Activated T-cell treated with anti-CD3 and anti-CD28 coated beads for 4 hours (primary cell): ENCODE measurements at places on chromosomes 6 and 20.

- no peak for DNase-seq
Observed at GRCh38 chr6:31538805-31539400, 2.9 kb downstream of the DDX39B start.

DNA sequence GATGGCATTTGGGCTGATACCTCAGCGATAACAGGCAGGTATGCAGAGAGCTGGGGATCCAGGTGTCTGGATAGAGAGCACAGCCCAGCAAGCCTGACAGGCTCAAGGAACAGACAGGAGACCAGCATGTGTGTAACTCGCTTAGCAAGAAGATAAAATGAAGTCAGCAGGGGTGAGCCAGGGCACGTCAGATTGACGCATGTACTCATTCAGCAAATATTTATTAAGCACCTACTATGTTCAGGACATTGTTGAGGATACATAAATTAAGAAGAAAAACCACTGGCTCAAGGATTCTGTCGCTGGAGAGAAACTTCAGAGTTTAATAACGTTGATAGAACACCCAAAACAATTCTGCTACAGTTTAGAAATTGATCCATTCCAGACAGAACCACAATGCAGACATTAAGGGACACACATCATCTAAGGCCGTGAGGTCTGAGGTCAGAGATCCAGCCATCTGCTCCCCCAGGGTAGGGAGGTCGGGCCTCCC is 1.0 kb upstream of the DUSP22 start:
- DNase-seq, result no peak

DNA sequence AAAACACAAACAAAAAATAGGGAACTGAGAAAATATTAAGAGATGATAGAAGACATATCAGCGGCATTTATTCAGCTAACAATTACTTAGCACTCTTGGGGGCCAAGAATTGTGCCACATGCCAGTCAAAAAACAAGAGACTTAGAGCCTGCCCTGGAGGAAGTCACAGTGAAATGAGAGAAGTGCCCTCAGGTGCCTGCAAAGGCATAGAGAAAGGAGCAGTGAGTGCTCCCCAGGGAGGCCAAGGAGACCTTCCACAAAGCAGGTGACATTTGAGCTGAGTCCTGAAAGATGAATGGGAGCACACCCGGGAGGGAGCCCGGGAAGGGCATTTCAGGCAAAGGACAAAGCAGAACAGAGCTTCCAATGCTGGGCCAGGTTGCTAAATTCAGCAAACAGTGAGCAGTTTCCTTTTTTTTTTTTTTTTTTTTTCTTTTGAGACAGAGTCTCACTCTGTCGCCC is 184.7 kb upstream of the JARID2 start:
- no peak for DNase-seq

- DNase-seq, result no peak
Observed at GRCh38 chr6:32194825-32195651, 2.6 kb upstream of the GPSM3 start.

DNA sequence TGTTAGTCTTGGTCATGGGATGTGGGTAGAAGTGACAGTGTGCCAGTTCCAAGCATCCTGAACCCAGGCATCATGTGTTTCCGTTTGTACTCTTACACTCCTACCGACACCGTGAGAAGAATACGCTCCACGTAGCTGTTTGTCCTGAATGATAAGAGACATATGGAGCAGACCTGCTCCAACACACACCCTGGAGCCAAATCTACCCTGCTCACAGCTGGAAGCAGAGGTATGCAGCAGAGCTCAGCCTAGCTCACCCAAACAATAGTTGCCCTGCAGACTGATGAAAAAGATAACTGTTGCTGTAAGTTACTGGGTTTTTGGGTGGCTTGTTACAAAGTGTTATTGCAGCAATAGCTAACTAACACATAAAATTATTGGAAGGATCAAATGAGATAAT is 14.3 kb upstream of the PDSS2 start:
- DNase-seq, result no peak

- no peak for DNase-seq
Observed at GRCh38 chr6:37081042-37081607, 75.7 kb downstream of the FGD2 start.

DNA sequence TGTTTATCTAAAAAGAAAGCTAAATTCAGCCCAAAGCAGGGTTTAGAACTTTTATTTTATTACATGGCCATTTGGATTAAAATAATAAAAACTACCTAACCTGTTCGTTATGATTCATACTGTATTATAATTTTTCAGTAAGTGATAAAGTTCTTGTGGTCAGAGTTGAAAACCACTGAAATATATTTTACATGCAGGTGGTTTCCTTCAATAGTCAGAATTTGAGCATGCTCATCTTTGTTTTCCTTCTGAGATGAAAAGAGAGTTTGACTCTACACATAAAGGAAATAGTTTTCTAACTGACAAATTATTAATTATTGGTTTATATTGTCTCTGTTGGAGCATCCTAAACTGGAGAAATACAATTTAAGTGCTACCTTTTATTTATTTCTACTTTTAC is 114.0 kb upstream of the FKBP1C start:
- no peak for DNase-seq

DNA sequence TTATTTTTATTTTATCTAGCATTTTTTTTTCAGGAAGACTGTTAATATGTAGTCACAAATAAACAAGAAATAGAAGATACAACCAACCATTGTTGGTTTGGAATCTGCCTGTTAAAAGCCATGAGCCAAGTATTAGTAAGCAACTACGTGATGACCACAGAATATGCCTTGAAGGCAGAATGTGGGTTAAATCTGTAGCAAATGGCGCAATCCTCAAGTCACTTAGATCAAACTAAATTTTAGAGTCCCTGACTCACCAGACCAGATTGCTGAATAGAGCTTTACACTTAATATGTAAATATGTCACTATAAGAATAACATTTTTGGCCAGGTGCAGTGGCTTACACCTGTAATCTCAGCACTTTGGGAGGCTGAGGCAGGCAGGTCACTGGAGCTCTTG is 800.1 kb upstream of the CITED2 start:
- no peak for DNase-seq

GRCh38 chr6:42380228-42380979 is 71.3 kb downstream of the TRERF1 start:
- DNase-seq, result no peak

DNA sequence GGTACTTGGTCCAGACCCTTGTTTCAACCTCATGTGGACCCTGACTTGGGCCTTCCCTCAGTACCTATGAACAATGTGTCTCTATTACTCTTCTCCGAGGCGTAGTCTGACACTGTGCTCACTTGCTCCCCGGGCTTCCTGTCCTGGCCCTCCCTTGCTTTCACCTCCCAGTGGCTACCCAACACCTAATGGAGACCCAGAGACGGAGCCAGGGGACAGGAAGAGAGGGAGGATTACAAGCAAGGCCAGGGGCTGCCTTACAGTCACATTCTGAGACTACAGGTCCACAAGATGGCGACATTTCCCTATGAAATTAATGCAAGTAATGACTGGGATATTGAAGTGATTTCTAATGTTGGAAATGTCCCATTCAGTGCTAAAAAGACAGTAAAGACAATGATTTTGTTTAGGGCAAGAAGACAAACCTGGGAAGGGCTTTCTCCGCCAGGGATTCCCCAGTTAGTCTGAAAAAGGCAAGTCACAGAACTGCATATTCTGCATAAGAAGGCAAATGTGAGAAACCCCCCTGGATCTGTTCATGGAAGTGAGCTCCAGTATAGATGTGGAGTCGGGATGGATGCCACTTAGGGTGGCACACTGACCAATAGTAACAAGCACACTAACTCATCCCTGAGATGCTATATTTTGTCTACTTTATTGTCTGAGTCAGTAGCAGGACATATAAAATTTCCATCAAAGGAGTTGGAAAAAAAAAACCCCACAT is 44.0 kb upstream of the ZBTB24 start:
- peak; percentile 39 for DNase-seq

DNA sequence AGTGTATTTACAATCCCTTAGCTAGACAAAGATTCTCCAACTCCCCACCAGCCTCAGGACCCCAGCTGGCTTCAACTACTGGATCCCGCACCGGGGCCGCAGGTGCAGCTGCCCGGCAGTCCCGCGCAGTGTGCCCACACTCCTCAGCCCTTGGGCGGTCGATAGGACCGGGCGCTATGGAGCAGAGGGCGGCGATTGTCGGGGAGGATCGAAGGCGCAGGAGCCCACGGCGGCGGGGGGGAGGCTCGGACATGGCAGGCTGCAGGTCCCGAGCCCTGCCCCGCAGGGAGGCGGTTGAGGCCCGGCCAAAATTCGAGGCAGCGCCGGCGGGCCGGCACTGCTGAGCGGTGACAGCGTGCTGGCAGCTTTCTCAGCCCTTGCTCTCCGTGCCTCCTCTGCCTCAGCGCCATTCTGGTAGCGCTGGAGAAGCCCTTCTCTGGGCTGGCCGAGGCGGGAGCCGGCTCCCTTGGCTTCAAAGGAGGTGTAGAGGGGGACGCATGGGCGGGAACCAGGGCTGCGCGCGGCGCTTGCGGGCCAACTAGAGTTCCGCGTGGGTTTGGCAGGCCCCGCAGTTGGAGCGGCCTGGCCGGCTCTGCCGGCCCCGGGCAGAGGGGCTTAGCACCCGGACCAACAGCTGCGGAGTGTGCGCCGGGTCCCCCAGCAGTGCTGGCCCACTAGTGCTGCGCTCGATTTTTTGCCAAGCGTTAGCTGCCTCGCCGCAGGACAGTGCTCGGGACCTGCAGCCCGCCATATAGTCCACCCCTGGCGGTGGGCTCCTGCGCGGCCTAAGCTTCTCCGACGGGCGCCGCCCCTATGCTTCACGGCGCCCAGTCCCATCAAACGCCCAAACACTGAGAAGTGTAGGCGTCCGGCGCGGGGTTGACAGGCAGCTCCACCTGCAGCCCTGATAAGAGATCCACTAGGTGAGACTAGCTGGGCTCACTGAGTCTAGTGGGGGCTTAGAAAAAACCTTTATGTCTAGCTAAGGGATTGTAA is 32.4 kb upstream of the KIF13A start:
- no peak for DNase-seq

DNA sequence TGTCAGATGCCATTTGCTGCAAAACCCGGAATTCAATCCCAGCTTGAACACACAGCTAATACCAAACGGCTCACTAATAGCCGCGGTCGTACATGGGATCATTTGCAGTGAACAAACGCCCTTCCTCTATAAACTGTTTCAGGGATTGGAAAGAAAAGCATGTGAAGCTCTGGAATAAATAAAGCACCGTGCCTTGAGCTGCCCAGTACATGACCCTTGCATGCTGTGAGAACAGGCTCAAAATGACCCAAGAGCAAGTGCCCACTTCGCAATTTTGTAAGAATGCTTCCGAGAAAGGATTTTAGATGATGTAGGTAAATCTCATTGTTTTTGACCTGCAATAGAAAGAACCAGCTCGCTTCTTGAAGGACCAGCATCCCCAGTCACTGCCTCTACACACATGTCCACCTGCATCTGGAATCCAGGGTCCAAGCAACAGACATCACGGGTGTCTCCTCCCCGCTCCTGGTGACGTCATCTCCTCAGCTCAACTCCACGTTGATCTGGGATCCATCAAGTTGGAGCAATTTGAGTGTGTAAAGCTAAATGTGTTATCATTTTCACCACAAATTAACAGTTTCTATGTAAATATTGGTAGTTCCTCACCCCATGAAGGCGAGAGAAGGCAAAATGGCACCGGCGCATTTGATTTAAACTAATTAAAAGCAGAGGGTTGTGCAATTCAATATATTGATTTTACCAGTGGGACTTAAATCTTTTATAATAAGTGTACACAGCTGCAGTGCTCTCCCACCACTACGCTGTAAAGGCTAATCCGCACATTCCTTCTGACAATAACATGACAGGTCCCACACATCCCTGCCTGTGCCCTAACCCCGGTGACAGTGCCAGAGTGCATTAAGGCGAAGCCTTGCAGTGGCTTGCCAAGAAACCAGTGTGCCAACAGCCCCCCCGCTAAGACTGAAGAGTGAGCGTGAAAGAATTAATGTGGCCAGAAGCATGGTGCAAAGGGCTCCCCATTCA is 6.2 kb downstream of the BMP7 start:
- DNase-seq, result no peak

DNA sequence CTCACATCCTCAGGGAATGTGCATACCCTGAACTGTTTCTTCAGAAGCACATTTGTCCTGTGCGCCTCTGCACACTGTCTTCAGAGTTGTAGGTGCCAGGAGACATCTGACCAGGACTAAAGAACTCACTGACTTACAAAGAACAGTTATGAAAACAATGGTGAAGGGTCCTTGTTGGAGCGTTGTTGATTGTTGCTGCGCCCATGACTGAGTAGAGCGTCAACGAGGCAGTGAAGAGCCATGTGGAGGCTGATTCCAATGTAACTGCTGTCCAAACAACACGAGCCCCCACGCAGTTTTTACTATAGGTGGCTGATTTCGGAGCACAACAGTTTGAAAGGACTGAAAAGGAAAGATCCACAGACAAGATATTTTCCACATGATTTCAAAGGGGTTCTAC is 380.3 kb downstream of the CDH26 start:
- no peak for DNase-seq

DNA sequence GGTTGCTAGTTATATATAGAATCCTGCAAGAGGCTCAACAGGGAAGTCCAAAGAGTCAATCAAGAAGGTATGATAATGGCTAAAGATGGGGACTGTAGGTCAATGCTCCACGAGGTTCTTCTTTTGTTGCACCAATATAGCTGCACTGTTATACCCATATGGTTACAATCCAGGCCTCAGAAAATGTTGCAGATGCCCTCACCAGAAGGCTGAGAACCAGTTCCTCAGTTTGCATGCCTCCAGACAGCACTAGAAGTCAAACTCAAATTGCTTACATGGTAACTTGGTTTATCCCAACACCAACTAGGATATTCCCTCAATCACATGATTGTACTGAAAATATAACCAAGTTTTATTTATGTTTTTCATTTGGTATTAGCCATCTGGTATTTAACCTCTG is 12.1 kb downstream of the EEF1A1 start:
- DNase-seq, result no peak

GRCh38 chr6:96789871-96790270 is 47.4 kb downstream of the GPR63 start:
- DNase-seq, result no peak

DNA sequence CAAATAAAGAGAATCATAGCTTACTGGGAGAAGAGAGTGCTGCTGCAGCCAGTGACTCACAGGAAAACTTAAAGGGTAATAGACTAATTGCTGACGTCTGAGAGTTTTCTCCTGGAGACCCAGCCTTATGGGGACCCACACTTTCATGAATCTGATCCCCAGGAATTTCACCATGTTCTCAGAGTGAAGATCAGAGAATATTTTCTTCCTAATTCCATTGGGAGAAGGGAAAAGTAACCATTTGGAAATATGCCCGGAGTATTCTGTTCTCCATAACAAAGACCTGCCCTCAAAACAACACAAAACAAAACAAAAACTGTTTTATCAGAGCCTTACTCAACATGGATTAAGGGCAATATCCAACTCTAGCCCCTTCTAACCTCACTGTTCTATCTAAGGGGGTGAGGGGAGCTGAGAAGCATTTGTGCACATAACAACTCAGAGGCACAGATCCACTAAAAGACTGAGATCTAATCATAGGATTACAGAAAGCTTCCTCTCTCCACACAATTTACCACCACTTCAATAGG is 168.2 kb upstream of the SSTR4 start:
- DNase-seq, result no peak

DNA sequence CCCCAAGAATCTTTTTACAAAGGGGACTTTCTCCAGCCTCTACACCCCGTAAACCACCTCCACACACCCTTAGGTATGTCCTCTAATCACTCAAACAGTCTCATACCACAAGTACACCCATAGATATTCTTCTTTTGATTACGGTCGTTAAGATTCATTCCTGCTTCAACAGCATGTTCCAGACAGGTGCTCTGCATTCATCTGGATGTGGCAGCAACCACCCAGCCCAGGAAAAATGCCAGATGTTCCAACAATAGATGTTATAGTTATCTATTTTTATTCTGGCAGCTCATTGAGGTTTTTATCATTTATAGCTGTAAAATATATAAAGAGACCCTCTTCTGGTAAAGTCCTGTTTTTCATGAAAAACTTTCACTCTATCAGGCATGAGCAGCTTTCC is 60.7 kb downstream of the SIM1 start:
- no peak for DNase-seq
